Dermis lymphatic vessel endothelial cell (primary cell): ENCODE measurements at places on chromosomes 7 and 10. TPM values are rescaled to one million over a fixed set of nuclear protein-coding genes. Genes with fewer than 3 reads are reported as not detected.

Gene ZNF722
- not detected in 2 replicates for total RNA-seq

Gene UTF1
- total RNA-seq, result not detected in 2 replicates

Gene CRHR2
- not detected in 2 replicates for total RNA-seq

Gene SMURF1
- 13.3 and 13.6 TPM in 2 replicates for total RNA-seq

Gene AHR
- 112 and 165 TPM in 2 replicates for total RNA-seq

Gene HYAL4
- 0.17 and 0.22 TPM in 2 replicates for total RNA-seq

Gene KIAA1217
- total RNA-seq, result 12.7 and 16.1 TPM in 2 replicates

Gene SRRM3
- 1.7 and 2.8 TPM in 2 replicates for total RNA-seq
